Activated T-helper 2 cell treated with anti-CD3 and anti-CD28 coated beads, Interferon-gamma antibody, Interleukin-2, Interleukin-4, amounts not matched to agents 10 μg/mL and 5 μg/mL and 100 μg/mL, durations not matched to agents 14 hours and 24 hours and 36 hours (primary cell): ENCODE measurements at places on chromosomes 7 and 10.

GRCh38 chr10:88064608-88065382 is 201.4 kb downstream of the PTEN start:
- DNase-seq: no peak
- H3K4me1 ChIP-seq: peaks cover 39% of the 10 kb centered on the region
- H3K27ac ChIP-seq: peak overlapping the region; percentile 18
- no peak overlapping the region for H3K4me3 ChIP-seq

DNA sequence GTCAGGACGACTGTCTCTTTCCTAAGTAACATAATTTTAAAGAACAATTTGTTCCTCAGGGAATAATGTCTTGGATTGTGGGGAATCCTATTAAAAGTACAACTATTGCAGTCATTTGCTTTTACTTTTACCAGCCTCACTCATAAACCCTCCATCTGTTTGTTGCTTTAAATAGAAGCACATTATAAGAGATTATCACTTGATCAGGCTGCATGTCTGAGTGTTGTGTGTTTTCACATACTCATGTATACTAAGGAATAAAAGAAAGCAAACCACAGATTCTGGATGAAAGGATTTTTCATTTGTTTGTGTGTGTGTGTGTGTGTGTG is 1077.8 kb downstream of the KCNMA1 start:
- no peaks in the 10 kb centered on the region for H3K4me1 ChIP-seq
- no peaks in the 10 kb centered on the region for H3K36me3 ChIP-seq
- DNase-seq: no peak
- no peak overlapping the region for H3K27ac ChIP-seq
- H3K4me3 ChIP-seq: no peak overlapping the region

DNA sequence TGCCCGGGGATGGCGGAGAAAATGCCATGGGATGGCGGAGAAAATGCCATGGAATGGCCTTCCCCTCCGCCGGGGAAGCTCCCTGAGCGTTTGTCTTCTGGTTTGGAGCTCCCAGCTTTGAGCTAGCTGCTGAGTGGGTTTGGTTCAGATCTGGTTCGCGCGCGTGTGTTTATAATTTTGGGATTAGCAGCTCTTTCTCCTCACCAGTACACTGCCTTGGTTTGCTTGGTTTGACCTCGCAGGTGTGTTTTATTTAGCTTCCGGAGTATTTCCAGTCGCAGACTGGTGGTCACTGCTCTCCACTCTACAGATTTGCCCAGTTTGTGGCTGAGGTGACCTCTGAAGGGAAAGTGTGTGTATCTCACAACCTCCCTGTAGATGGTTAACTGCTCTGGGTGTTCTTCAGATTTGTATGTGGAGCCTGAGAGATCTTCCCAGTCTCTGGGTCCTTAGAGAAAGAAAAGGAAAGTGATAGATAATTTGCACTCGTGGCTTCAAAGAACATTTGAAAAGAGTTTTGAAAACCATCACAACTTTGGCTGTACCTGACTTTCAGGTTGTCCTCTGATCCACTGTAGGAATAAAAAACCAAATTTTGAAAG is 597 bp downstream of the ZNF277 start:
- H3K4me3 ChIP-seq: peak overlapping the region; percentile 92
- peaks cover 28% of the 10 kb centered on the region for H3K27me3 ChIP-seq
- DNase-seq: peak; percentile 15
- peaks cover 22% of the 10 kb centered on the region for H3K4me1 ChIP-seq
- no peaks in the 10 kb centered on the region for H3K36me3 ChIP-seq

DNA sequence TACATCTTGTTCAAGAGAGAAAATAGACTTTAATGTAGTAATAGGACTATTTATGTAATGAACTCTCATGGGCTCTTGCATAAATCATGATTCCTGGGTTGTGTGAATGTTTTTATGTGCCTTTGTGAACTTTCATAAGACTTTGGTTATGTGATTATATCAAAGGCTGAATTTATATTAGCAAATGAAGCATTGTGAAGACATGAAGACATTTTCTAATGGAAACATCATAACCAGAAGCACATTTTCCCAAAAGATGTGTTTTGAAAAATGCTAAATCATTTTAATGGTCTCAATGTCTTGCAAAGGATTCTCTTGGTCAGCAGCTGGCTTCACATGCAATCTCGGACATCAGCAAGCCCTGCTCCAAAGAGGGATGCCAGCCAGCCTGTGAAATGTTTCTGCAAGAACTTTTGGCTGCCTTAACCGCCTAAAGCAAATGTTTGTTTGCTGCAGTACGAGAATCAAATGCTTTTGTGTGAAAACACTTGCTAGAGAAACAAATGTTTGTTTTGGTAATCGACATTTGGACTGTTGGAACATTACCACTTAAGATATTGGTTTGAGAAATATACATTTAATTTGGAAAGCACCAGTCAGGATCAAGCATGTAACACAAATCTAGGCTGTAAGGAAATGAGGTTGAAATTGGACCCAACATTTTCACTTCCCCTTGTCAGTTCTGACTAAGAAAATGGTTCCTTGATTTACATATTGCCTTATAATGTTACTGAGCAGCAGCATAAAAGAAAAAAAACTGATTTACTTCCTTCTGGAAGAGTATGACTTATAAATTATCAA is 102.1 kb downstream of the RTKN2 start:
- no peak overlapping the region for H3K27ac ChIP-seq
- DNase-seq: no peak
- peaks cover 9% of the 10 kb centered on the region for H3K4me1 ChIP-seq
- H3K4me3 ChIP-seq: no peak overlapping the region
- H3K27me3 ChIP-seq: no peaks in the 10 kb centered on the region

- peaks cover 16% of the 10 kb centered on the region for H3K4me1 ChIP-seq
- no peaks in the 10 kb centered on the region for H3K36me3 ChIP-seq
- no peak overlapping the region for H3K4me3 ChIP-seq
- peaks cover 9% of the 10 kb centered on the region for H3K27me3 ChIP-seq
- no peak for DNase-seq
These were observed 36.2 kb upstream of the HECW1 start for GRCh38 chr7:43076189-43076605.
